ENCODE measurements at places on chromosomes 13 and 19.

- DNase-seq = no peak
These were observed 5.7 kb upstream of the ZNF813 start for GRCh38 chr19:53461866-53462265.

DNA sequence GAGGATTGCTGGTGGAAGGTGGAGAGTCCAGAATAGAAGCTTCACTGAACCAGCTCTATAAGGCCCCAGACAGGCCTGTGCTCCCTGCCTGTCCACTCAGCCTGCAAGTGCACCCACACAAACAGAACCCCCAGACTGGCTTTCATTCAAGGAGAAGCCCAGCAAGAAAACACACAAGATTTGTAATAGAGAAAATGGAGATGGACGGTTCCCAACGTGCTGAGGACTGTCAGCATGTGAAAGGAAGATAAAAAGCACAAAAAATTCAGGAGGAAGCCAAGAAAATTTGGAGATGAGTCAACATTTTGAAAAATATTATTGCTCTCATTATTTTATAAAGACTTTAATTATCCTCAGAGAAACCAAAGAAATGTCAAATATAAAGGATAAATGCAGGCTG is 218.2 kb upstream of the SLC10A2 start:
- DNase-seq = no peak

GRCh38 chr13:111946214-111946613 is 120.7 kb upstream of the SOX1 start:
- DNase-seq = no peak

DNA sequence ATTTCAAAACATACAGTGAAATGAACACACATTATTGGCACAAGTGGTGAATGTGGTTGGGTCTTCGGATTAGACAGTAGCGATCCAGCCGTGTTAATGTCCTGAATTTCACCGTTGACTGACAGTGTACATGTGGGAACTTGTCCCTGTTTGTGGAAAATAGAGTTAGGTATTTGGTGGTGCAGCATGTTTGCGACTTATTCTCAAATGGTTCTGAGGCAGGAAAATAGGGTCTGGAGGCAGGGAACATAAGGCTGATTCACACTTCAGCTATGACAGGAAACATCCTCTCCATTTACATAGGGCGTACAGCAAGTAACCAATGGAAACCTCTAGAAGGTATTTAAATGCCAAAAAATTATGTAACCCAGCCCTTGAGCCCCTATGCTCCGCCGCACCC is 4.2 kb downstream of the LGALS7B start:
- DNase-seq = no peak

- no peak for DNase-seq
These were observed 1.8 kb upstream of the NMRK2 start for GRCh38 chr19:3931041-3931440.

- no peak for DNase-seq
These were observed 2.4 kb upstream of the CCNP start for GRCh38 chr19:40228863-40229262.

- peak; percentile 96 for DNase-seq
These were observed at the start of gene ZNF626 for GRCh38 chr19:20661150-20661819. ZNF626 (minus strand) TSS chr19:20661571; CDS start chr19:20661446, 125 bp downstream.

DNA sequence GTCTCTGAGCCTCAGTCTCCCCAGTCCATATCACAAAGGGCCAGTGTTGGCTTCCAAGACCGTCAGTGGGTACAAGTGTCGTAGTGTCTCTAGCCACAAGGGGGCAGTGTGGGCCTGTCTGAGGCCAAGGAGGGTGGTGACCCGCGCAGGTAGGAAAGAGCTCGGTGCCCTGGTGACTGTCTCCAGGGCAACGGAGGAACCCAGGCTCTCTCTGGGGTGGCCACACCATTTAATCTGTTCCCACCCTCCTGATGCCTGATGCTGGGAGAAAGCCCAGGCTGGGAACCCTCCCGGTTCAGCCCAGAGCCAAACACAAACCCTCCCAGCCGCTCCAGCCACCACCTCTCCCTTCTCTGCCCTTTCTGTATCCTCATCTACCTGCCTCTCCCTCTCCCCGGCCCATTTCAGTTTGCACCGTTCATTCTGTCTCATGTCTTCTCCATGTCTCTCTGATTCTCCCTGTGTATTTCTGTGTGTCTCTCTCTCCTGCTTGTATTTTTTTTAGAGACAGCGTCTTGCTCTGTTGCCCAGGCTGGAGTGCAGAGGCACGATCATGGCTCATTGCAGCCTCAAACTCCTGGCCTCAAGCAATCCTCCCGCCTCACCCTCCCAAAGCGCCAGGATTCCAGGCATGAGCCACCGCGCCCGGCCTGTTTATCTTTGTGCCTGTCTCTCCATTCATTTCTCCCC is 17.5 kb upstream of the MEIS3 start:
- no peak for DNase-seq

- peak; percentile 34 for DNase-seq
These were observed 26.0 kb upstream of the ZNF331 start for GRCh38 chr19:53511933-53512374.

- DNase-seq = no peak
These were observed 129.1 kb downstream of the FOXO1 start for GRCh38 chr13:40537146-40537895.

DNA sequence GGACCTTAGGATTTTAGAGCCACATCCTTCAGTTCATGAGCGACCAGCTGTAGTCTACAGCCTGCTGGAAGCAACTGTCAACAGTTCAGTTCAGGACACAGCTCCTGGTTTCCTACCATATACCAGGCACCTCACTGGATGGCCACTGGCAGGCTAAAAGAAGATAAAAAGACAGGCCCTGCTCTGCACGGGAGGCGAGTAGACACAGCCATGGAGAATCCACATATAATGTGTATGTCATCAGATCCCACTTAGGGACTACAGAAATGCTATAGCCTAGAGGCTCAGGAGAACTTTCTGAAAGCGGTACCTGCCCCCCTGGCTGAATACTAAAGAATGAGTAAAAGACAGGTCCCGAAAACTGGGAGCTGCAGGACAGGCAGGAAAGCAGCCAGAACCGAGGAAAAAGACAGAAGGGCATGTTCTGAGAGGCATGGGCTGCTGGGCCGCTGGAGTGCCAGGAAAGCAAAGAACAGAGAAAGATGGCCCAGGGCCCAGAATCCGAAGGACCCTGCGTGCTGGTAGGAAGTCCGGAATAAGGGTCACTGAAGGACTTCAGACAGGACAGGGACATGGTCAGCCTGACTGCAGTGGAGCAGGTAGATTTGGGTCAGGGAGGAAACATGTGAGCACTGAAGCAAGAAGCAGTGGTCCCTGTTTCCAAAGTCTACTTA is 23.5 kb downstream of the DZIP1 start:
- no peak for DNase-seq

DNA sequence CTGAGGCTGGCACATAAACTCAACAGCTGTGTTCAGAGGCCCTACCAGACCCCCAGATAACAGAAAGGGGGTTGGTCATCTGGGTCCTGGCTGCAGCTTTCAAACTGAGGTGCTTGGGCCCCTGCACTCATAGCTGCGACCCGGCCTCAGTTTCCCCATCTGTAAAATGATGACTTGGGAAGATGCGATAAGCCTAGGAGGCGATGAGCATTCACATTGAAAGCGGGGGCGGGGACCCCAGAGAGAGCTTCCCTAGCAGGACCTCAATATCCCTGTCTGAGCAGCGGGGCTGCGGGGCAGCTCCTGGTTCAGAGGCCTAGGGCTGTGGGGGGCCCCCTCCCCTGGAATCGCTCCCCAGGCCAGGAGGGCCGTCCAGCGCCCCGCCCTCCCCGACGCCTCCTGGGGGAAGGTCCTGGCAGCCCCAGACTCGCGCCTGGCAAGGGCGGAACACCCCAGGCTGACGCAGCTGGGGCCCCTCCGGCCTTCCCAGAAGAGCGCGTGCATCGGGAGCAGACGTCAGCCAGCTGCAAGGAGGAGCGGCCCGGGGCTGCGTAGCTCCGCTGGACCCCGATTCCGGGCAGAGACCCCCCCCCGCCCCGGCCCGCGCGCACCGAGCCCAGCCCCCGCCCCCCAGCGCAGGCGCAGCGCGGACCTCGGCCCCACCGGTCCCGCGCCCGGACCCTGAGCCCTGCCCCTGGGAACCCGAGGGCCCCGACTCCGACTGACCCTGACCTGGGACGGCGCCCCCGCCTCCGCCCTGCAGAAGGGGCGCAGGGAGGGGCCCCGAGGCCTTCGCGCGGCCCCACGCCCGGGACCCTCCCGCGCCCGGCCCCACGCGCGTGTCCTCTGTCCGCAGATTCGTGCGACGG is 3.5 kb downstream of the FSTL3 start:
- DNase-seq = peak; percentile 64

- no peak for DNase-seq
These were observed 572.7 kb downstream of the FGF9 start for GRCh38 chr13:22243469-22244163.

- no peak for DNase-seq
These were observed 45.7 kb upstream of the ZNF730 start for GRCh38 chr19:23071147-23071511.
